ENCODE measurements at places on chromosomes 1 and 21.

- no peak for DNase-seq
Observed at GRCh38 chr1:226738421-226738994, 574 bp downstream of the ITPKB start.

- DNase-seq: no peak
Observed at GRCh38 chr1:10698726-10699469, 97.5 kb downstream of the CASZ1 start.

DNA sequence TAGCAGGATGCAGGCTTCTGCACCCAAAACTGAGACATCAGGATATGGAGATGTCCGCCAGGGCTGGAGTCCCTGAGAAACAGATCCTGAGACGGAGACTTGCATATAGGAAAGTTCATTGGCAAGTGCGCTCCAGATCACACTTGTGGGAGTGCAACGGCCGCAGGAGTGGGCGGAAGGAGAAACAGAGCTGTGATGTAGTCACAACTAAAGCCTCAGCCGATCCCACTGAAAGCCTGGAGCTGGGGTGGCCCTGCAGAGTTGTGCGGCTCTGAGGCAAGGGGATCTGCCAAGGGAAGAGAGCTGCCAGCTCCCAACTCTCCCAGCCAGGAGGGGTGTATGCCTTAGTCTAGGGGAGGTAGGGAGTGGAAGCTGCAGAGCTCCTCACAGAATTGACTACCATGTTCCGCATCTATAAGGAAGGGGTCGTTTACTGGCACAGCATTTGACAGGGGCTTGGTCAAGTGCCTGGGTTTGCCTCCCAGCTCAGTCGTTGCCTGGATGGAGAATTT lies 42.1 kb upstream of the PLA2G2C start:
- DNase-seq: no peak

- peak; percentile 67 for DNase-seq
Observed at GRCh38 chr1:28248273-28249012, 10.9 kb upstream of the SESN2 start.

DNA sequence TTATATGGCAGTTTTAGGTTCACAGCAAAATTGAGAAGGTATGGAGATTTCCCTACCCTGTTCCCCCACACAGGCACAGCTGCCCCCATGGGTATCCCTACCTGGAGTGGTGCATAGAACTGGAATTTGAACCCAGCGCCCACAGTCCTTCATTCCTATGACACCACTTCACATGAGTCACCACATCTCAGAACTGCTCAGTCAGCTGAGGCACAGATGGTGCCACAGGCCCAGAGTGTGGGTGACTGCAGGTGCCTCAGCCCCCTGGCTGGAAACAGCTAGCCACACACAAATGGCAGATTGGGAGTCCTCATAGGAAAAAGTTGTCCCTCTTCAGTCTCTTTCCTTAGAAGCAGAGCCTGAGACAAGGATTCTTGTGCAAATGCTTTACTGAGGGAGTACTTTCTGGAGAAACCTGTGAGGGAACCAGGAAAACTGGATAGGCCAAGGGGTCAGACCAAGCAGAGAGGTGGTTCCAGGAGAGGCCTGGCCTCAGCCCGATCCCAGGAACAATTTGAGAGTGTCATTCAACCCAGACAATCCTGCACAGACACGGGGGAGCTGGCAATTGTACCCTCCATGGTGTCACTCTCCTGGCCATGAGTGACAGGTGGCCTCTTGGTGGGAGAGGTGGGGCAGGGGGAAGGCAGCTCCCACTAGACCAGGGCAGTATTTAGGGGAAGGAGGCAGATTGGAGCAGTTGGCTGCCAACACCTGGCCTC lies 6.9 kb downstream of the PLA2G2D start:
- no peak for DNase-seq

DNA sequence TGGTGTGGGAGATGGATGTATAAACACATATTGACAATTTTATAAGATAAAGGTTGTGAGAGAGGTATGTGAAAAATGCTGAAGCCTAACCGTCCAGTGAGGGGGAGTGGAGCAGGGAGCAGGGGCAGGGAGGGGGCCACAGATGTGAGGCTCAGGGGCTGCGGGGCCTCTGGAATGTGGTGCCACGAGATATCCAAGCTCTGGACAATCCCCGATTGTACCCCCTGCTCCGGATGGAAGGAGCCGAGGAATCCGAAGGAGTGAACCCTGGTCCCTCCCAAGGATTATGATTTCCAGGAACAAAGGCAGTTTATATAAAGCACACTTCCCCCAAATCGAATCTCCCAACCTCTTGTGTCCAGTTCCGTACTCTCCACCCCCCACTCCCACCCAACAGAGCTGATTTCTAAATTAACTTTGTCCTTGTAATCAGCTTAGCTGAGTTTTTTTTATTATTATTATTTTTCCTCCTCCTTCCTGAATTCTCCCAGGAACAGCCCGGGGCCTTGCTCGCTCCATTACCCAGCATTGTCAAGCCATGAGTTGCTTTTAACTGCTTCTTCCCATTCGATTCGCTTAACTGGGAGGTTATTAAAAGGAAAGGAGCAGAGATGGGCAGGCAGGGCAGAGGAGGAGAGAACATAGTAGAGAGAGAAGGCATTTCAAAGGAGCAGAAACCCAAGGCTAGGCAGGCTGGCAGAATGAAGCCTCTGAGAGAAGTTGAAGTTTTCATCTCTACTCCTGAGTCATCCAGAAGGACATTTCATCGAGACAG lies 9.4 kb downstream of the KIRREL1 start:
- no peak for DNase-seq

DNA sequence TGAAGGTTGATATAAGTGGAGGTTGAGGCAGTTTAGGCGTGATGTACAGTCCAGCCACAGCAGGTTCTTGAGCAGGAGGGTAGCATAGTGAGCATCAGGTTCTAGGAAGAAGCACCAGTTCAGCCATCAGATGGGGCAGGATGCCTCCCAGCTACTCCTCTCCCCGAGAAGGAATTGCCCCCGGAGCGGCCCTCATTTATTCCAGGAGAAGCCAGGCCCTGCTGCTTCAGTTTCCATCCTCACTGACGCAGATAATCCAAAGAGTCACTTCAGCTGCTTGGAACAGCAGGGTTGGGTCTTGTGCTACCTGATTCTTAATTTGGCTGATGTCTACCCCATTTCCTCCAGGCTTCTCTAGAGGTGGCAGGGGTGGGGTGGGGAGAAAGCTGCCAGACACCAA lies 54.7 kb downstream of the LACTBL1 start:
- DNase-seq: no peak

- no peak for DNase-seq
Observed at GRCh38 chr21:45979651-45980050, 1.9 kb upstream of the COL6A1 start.

- DNase-seq: peak; percentile 37
Observed at GRCh38 chr1:39845569-39846566, 37.4 kb downstream of the TRIT1 start.

Data from stimulated activated CD4-positive, alpha-beta T cell treated with anti-CD3 and anti-CD28 coated beads, Interleukin-1b, Interleukin-23, amount 100 ng/mL, for 24 hours (primary cell).